Iris pigment epithelial cell (primary cell): ENCODE measurements at places on chromosomes 1 and 21.

DNA sequence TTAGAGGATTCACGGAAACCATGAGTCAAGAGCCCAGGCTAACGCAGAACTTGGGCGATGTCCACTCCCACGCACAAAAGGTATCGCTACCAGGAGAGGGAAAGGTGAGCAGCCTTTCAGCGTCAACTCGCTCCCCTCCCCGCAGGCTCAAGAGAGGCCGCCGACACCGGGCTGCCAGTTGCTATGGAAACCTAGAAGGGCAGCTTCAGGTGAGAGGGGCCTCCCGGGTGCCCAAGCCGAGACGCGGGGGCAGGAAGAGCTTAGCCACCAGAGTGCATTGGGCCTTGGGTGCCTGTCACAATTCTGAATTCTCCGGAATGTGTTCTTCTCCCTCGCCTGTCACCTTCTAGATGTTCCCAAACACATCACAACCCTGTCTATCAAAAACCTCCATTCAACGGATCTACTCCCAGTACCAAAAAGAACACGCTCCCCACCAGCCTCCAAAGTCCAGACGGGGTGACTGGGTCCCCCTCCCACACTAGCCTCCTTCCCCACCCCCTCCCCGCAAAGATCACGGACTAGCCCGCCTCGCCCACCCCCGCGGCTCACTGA, 694 bp downstream of the MEAF6 start:
- DNase-seq = peak; percentile 21

DNA sequence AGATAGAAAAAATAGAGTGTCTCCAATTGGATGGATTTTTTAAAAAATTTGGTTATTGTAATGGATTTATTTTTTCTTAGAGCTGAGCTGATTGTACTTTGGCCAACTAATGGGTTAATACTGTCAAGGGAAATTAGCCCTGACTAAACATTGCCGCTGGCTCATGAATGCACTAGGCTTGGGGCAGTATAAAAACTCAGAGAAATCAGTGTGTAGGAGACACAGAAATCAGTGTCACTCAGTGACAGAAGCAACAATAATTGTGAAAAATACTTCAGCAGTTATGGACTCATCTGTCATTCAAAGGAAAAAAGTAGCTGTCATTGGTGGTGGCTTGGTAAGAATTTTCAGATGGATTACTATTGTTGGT, at the start of gene KMO:
TSS of gene KMO (plus strand) at position 217 of the 370 bp plus-strand sequence. CDS start at position 284, 67 bp downstream.
- DNase-seq = no peak

DNA sequence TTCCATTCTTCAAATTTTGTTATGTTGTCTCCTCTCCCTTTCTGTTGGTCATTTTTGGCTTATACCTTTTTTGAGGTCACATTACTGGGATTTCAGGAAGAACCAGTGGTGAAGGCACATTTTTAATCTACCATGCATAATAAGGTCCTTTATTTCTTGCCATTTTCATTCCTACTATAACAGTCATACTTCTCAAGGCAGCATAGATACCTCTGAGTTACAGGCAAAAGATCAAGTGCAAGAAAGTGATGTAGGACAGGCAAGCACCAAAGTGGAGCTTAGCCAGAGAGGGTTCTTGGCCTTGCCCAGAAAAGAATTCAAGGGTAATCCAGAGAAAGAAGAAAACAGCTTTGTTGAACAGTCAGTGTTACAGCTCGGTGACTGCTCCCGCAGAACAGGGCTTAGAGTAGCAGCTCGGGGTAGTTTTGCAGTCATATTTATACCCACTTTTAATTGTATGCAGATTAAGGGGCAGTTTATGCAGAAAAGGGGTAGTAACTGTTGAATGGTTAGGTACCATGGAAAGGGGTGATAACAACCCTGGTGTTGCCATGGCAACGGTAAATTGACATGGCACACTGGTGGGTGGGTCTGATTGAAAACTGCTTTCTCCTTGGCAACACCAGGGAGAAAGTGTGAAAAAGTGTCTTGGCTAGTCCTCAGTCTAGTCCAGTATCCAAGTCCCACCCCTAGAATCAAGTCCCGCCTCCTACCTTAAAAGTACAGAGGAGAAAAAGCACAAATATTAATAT, 39.6 kb upstream of the DOCK7 start:
- DNase-seq = peak; percentile 23

DNA sequence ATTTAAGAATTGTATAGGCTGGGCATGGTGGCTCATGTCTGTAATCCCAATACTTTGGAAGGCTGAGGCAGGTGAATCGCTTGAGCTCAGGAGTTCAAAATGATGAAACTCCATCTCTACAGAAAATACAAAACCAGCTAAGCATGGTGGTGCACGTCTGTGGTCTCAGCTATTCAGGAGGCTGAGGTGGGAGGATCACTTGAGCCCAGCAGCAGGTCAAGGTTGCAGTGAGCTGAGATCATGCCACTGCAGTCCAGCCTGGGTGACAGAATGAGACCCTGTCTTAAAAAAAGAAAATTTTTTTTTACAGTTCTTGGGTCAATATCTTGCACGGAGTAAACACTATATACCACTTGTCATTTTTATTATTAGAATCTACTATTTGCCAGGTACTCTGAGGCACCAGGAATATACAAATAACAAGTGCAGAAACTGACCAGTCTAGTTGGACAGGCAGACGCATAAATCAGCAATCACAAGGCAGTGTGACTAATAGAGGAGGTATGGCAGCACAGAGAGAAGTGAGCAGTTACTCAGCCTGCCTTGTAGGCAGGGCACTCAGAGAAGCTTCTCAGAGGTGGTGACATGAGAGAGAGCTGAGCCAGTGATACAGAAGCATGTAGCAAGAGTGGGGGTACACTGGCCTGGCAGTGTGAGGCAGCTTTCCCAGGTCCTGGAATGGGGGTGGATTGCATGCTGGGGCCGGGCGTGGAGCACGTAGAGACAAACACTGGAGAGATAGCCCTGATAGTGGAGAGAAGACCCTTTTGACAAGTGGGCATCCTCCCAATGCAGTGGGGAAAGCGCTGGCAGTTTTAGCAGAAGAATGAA, 8.0 kb downstream of the PHLDA3 start:
- DNase-seq = peak; percentile 99

- DNase-seq = no peak
These were observed 2.6 kb downstream of the AHDC1 start for GRCh38 chr1:27601321-27601770.

DNA sequence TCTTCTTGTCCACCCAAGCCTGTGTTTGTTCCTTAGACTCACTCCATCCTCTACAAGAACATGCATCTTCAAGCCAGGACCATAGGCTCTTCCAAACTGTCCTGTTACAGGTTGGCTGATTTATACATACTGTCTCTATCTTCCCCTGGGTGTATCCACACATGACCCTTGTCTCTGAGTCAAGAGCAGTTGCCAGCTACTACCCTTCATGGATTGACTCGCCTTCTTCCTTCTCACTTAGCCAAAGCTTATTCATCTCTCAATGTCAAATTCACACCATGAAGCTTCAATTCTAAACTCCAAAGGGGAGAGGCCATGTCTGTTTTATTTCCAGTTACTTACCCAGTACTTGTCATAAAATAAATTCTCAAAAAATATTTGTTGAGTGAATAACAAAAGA, 64.1 kb upstream of the CACHD1 start:
- no peak for DNase-seq

DNA sequence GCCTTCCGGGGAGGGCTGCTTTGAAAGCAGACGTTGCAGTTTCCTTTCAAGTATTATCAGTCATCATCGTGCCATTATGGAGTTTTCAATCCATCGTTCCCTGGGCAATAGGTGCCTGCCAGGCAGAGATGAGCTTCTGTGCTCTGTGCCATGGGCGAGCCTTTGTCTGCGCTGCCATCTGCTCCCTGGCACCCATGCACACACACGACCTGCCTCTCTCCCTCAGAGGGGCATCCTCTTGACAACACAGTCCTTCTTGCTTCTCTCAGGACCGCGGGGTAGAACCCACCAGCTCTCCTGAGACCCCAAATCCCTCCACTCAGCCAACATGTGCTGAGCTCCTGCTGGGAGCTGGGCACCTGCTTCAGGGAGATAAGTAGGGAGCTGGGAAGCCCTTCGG, 149.3 kb downstream of the HMGB4 start:
- DNase-seq = no peak

DNA sequence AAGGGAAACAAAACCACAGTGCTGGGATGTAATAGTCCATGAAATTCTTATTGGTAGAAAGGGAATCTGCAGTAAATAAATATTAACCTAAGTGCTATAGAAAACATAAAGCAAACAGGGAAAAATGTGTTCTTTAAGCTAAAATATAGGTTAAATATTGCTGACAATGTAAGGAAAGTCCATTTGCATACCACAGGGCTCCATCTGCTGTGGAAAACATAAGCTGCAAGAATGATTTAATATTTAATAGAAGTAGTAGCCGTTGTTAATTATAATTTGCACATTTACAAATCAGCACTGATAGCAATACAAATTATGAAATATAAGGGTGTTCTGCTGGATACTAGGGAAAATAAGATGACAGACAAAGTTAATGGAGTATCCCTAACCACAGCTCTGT, 444.9 kb upstream of the PKN2 start:
- no peak for DNase-seq

DNA sequence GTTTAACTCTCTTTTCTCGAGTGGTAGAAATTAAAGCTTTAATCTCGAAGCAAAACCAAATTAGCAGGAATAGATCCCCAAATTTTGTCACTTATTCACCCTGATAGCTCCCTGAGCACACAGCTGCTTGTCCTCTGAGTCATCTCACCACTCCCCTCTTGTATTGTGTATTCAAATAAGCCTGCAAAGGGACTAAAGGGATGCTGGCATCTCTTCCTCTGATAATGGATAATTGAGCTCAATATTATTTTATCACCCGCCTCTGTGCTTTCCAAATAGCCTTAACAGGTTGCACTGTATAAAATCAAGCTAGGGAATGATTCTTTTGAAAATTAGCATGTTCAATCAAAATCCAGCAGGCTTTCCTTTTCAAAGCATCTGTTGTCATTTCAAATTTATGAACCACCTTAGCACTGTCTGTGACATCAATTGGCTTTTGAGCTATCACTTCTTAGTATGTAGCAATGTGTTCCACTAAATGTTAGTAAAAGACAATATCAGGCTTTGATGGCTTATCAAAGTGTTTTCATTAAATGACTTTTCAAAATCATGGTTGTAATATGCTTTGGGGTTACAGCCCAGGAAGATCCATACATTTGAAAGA, 561.6 kb downstream of the PLA2G4A start:
- peak; percentile 4 for DNase-seq

- peak; percentile 98 for DNase-seq
These were observed 207.5 kb downstream of the KCNT2 start for GRCh38 chr1:196400478-196401451.

- DNase-seq = peak; percentile 3
These were observed 372.2 kb upstream of the PKN2 start for GRCh38 chr1:88311907-88312306.

GRCh38 chr1:85313888-85314696, 37.7 kb upstream of the BCL10 start:
- DNase-seq = peak; percentile 95

GRCh38 chr1:94310570-94311270, 73.3 kb upstream of the ARHGAP29 start:
- no peak for DNase-seq

DNA sequence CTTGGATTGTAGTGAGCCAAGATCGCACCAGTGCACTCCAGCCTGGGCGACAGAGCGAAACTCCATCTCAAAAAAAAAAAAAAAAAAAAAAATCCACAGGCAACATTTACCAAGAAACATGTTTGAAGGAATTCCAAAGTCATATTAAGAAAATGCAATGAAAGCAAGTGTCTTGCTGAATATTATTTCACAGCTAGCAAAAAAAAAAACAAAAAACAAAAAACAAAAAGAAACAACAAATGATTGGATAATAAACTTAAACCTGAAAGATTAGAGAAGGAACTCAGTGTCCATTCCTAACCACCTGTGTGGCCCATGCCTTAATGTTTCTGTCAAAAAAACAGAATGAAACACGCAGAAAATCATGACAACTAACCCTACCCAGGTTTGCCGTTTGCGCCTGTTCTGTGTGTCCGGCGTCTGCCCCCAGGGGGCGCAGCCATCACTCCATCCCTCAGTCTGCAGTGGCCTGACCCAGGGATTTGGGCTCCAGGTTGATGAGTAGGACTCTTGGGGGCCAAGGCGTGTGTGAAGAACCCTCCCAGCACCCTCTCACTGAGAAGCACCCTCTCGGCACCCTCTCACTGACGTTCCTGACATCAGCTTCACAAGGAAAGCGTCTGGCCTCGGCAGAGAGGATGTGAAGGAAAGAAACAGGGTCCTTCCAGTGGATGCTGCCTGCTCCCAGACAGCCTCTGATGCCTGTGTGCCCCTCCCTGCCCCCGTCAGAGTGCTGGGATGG, 19.2 kb upstream of the PTTG1IP start:
- DNase-seq = peak; percentile 33

- no peak for DNase-seq
These were observed 25.2 kb upstream of the LRRC8C start for GRCh38 chr1:89607586-89608318.

GRCh38 chr1:81827942-81828341, 27.2 kb downstream of the ADGRL2 start:
- DNase-seq = no peak

- DNase-seq = no peak
These were observed 19.2 kb downstream of the NRDC start for GRCh38 chr1:51859333-51859732.

DNA sequence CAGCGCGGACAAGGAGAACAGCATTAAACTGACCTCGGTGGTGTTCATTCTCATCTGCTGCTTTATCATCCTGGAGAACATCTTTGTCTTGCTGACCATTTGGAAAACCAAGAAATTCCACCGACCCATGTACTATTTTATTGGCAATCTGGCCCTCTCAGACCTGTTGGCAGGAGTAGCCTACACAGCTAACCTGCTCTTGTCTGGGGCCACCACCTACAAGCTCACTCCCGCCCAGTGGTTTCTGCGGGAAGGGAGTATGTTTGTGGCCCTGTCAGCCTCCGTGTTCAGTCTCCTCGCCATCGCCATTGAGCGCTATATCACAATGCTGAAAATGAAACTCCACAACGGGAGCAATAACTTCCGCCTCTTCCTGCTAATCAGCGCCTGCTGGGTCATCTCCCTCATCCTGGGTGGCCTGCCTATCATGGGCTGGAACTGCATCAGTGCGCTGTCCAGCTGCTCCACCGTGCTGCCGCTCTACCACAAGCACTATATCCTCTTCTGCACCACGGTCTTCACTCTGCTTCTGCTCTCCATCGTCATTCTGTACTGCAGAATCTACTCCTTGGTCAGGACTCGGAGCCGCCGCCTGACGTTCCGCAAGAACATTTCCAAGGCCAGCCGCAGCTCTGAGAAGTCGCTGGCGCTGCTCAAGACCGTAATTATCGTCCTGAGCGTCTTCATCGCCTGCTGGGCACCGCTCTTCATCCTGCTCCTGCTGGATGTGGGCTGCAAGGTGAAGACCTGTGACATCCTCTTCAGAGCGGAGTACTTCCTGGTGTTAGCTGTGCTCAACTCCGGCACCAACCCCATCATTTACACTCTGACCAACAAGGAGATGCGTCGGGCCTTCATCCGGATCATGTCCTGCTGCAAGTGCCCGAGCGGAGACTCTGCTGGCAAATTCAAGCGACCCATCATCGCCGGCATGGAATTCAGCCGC, 2.5 kb downstream of the S1PR1 start:
- no peak for DNase-seq

- DNase-seq = peak; percentile 60
These were observed 179.9 kb downstream of the VPS13D start for GRCh38 chr1:12409681-12410080.
